ENCODE measurements at places on chromosomes 4 and X. TPM values are rescaled to one million over a fixed set of nuclear protein-coding genes. Genes with fewer than 3 reads are reported as not detected.

DNA sequence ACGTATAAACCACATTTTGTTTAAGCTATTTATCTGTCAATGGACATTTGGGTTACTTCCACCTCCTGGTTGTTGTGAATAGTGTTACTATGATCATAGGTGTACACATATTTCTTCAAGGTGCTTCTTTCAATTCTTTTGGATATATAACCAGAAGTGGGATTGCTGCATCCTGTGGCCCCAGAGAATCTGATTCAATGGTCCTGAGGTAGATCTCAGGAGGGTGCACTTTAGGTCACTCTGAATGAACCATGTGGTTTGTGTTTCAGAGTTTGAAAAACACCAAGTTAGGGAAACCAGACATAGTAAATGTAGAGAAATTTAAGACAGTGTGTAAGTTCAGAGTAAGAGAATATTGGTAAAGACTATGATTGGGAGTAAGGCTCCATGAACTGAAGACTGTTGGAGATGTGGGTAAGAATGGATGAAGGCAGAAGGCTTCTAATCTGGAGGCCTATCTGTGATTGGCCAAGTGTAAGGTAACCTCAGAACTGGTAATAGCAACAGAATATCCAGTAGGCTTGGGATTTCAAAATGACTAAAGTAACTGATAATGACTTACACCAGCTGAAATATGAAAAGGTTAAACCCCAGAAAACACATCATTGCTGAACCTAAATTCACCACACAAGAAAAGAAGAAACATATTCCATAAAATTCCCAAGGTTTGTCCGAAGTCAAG is 236.9 kb downstream of the CAMK2D start:
- no peak for DNase-seq

GRCh38 chr4:156615066-156615531 is 356.5 kb downstream of the PDGFC start:
- DNase-seq: no peak

- DNase-seq: no peak
These were observed 14.0 kb downstream of the TAPT1 start for GRCh38 chr4:16212138-16212782.

USP46 gene
- 24.9 TPM for total RNA-seq

Measured in chondrocyte (in vitro differentiated cells).